ENCODE measurements at places on chromosomes 7 and 10. TPM values are rescaled to one million over a fixed set of nuclear protein-coding genes. Genes with fewer than 3 reads are reported as not detected.

The IFIT3 gene
- total RNA-seq, result 47.2 TPM

The NPSR1 gene
- total RNA-seq, result not detected

The COL1A2 gene
- total RNA-seq, result 76.0 TPM

The PDE6C gene
- not detected for total RNA-seq

The SKIDA1 gene
- total RNA-seq, result 1.2 TPM

The CPXM2 gene
- 0.19 TPM for total RNA-seq

The SPDYE16 gene
- not detected for total RNA-seq

The LLCFC1 gene
- not detected for total RNA-seq

The TAS2R5 gene
- 0.34 TPM for total RNA-seq

The CRCP gene
- total RNA-seq, result 23.4 TPM

The GARIN1A gene
- 0.05 TPM for total RNA-seq

The NUTM2D gene
- 3.9 TPM for total RNA-seq

The ALOX5 gene
- not detected for total RNA-seq

The EEPD1 gene
- 6.2 TPM for total RNA-seq

The KLF6 gene
- 126 TPM for total RNA-seq

The PODXL gene
- total RNA-seq, result 350 TPM

The SPACDR gene
- total RNA-seq, result not detected

The FFAR4 gene
- not detected for total RNA-seq

The IDI1 gene
- total RNA-seq, result 55.3 TPM

The CD36 gene
- 3.5 TPM for total RNA-seq

The PDSS1 gene
- 4.7 TPM for total RNA-seq

The PNLIPRP3 gene
- not detected for total RNA-seq

The SHH gene
- total RNA-seq, result 0.06 TPM

The AVPI1 gene
- 2.4 TPM for total RNA-seq

The MBL2 gene
- not detected for total RNA-seq

The OR2A1 gene
- not detected for total RNA-seq

The TMEM139 gene
- 1.1 TPM for total RNA-seq

The NME8 gene
- not detected for total RNA-seq

The TFPI2 gene
- total RNA-seq, result 152 TPM

The ASZ1 gene
- total RNA-seq, result not detected

The PCGF6 gene
- 11.5 TPM for total RNA-seq

The SLC26A4 gene
- 0.47 TPM for total RNA-seq

The RARRES2 gene
- not detected for total RNA-seq

The ASAH2 gene
- total RNA-seq, result 0.88 TPM

The MRLN gene
- not detected for total RNA-seq

The KCNMA1 gene
- 11.4 TPM for total RNA-seq

The SGCE gene
- 87.5 TPM for total RNA-seq

The TMEM270 gene
- not detected for total RNA-seq

The FAM13C gene
- 1.7 TPM for total RNA-seq

The CADPS2 gene
- 12.4 TPM for total RNA-seq

The IGFBP3 gene
- 247 TPM for total RNA-seq

The UPP1 gene
- total RNA-seq, result 81.6 TPM

The TAS2R3 gene
- not detected for total RNA-seq

The EMX2 gene
- total RNA-seq, result 1.3 TPM

The SCART1 gene
- 0.44 TPM for total RNA-seq

The NPY gene
- total RNA-seq, result not detected

The TBATA gene
- not detected for total RNA-seq
